ENCODE measurements at places on chromosomes 2 and 18.

DNA sequence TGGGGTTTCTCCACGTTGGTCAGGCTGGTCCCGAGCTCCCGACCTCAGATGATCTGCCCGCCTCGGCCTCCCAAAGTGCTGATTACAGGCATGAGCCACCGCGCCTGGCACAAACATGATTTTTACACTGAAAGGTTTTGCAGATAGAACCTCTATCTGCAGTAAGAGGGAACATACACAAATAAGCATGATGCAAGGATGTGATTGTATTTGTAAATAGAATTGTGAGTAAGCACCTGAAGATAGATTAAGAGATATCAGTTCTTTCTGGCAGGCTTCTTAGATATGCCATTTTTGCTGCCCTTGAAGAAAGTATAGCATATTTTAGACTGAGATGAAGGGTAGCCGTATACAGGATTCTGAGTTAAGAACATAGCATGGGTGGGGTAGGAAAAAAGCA lies 3.6 kb downstream of the COMMD1 start:
- no peak for DNase-seq

DNA sequence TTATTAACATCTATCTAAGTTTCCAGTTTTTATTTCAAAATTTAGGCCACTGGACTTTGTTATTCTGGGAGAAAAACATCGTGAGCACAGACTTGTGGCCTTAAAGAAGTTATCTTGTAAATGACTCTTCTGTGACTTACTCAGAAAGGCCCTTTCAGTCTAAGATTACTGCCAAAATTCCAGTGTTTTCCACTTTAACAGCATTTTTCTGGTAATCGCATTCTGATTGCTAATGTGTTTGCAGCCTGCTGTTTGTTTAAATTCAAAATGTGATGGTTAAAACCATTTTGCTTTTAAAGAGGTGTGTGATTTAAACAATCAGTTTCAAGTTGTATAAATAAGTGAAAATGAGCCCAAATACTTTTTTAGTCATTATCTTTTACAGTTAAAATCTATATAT lies 136.7 kb upstream of the DAPL1 start:
- DNase-seq, result no peak

DNA sequence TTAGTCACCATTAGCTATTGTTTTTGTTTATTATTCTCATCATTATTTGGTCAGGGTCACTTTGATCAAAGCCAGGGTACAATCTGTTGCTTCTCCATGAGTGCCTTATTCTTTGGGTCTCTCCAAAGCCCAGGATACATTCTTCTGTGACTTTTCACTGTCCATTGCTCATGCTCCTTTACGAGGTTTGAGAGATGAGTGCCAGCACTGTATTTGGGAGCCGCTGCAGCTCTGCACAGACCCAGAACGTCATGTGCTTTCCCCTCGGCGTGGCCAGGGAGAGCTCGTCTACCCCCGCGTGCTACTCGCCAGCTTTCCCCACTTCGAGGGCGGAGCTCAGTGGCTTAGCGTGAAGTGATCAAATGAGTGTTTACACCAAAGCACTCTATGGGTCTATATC lies 123.7 kb downstream of the COL6A3 start:
- no peak for DNase-seq

GRCh38 chr2:63301481-63301880 lies 250.9 kb downstream of the OTX1 start:
- DNase-seq, result no peak

- DNase-seq, result no peak
Observed at GRCh38 chr2:205574001-205574400, 108.3 kb upstream of the NRP2 start.

GRCh38 chr2:190863946-190864345 lies 16.7 kb upstream of the GLS start:
- peak; percentile 91 for DNase-seq

- DNase-seq, result peak; percentile 72
Observed at GRCh38 chr2:72150157-72150860, 2.6 kb upstream of the CYP26B1 start.

- no peak for DNase-seq
Observed at GRCh38 chr2:147051248-147051647, 793.6 kb upstream of the ACVR2A start.

GRCh38 chr2:9707008-9707407 lies 76.2 kb upstream of the YWHAQ start:
- DNase-seq, result no peak

- no peak for DNase-seq
Observed at GRCh38 chr18:10750191-10751035, 224.6 kb downstream of the NAPG start.

DNA sequence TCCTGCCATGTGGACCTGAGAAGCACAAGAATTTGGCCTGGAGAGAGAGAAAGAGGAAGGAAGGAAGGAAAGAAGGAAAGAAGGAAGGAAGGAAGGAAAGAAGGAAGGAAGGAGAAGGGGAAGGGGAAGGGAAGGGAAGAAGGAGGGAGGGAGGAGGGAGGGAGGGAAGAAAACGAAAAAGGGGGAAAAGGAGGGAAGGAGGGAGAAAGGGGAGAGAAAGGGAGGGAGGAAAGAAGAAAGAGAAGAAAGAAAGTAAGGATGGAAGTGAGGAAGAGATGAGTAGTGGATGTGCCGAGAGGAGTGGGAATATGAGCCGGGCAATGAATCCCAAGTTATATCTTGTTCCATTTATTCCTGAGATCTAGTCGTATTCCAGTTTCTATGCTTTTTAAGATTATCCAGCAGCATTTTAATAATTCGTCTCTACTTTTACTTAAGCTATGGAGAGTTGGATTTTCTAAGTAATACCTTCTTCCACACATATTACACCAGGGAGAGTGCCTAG lies 247.8 kb downstream of the TDRD15 start:
- DNase-seq, result no peak

GRCh38 chr18:69044215-69044614 lies 246.3 kb downstream of the CCDC102B start:
- no peak for DNase-seq

GRCh38 chr2:204715361-204715760 lies 170.1 kb downstream of the PARD3B start:
- DNase-seq, result no peak

GRCh38 chr2:143706354-143706753 lies 577.1 kb downstream of the ARHGAP15 start:
- no peak for DNase-seq

DNA sequence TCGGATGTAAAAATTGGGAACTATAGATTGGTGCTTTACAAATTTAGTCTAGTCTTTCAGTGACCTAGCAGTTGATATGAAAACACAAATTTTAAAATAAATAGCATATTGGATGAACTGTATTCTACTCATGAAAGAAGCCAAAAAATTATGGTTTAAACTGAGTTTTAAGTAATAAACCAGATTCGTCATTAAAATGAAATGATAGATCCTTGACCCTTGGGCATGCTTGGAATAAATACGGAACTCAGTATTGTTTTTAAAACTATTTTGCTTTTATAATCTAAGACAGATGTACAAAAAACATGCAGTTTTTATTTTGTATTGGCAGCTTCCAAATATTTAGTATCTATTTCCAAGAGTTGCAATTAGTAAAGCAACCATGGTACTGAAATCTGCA lies 34.6 kb upstream of the TBR1 start:
- no peak for DNase-seq

DNA sequence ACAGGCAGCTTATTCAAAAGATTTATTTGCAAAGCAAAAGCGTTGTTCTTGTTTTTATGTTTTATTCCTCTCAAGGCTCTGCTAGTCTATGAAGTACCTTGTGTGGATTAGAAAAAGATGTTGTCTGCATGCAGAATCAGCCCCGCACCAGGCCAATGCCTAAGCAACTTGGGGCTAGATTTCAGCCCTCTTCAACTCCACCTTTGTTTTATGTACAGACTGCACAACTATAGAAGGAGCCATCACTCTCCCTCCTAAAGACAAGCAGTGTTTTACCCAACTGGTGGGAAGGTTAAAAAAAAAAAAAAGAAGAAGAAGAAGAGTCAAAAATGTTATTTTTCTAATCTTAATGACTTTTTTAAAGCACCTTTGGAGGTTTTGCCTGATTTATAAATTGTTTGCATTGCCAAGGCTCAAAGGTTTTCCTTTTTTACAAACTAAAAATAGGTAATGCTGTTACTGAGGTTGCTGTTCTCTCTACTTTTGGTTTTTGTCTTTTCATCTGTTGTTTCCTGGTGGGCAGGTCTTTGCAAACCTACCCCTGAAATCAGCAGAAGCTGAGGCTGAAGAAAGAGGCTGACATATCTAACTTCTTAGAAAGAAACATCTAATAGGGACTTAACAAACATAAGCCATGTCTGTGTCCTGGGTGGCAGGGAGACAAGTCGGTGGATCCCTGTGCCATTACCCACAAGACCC lies 164.0 kb downstream of the SLC39A10 start:
- DNase-seq, result no peak

- DNase-seq, result no peak
Observed at GRCh38 chr2:240234503-240234951, 94.1 kb upstream of the OTOS start.

DNA sequence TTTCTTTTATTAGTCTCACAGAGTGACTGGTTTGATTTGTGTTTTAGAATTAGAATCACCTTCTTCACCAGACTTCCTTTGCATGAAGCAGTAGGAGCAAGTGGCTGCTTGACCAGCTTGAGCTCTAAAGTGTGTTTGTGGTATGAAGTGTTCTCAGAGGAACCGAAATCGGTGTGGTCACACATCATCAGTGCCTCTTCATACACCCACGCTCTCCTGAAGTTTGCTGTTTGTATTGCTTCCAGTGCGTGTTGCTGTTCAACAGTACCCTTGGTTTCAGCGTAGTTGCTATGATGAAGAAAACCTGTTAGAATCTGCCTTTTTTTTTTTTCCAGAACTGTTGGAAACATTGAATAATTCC lies 77.9 kb downstream of the LIMS1 start:
- DNase-seq, result no peak

GRCh38 chr2:47629501-47630460 lies 153.2 kb upstream of the MSH6 start:
- DNase-seq, result no peak

GRCh38 chr2:96112501-96113366 lies 3.6 kb downstream of the ADRA2B start:
- no peak for DNase-seq

All from NCI-H1436 (cell line).